Activated CD4-positive, alpha-beta T cell treated with anti-CD3 and anti-CD28 coated beads, Interleukin-10, Interleukin-2, amounts not matched to agents 100 ng/mL and 50 ng/mL, durations not matched to agents 16 hours and 8 hours (primary cell): ENCODE measurements at places on chromosomes 7 and 10.

DNA sequence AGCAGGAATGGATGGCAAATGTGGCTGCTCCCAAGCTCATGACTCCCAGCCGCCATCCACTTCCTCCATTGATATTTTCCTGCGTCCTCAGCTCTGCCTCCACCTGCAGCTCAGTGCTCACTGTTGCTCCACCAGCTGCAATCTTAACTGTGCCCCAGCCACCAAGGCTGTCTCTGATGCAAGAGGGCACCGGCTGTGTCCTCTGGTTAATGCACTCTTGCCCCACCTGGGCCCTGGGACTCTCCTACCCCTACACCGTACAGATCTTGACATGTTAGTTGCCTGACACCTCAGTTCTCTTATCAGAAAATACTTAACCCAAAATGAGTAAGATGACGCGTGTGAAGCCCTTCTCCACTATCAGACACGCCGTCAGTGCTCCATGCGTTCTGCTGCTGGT, 45.5 kb upstream of the GPR26 start:
- DNase-seq, result no peak

GRCh38 chr7:48084727-48085432, 4.2 kb upstream of the UPP1 start:
- DNase-seq, result peak; percentile 95

- no peak for DNase-seq
Observed at GRCh38 chr7:83504330-83504729, 144.6 kb downstream of the SEMA3E start.

GRCh38 chr7:127251036-127251464, 1.7 kb downstream of the GRM8 start:
- no peak for DNase-seq

- DNase-seq, result peak; percentile 92
Observed at GRCh38 chr10:103696411-103697145, 158.8 kb downstream of the SH3PXD2A start.

DNA sequence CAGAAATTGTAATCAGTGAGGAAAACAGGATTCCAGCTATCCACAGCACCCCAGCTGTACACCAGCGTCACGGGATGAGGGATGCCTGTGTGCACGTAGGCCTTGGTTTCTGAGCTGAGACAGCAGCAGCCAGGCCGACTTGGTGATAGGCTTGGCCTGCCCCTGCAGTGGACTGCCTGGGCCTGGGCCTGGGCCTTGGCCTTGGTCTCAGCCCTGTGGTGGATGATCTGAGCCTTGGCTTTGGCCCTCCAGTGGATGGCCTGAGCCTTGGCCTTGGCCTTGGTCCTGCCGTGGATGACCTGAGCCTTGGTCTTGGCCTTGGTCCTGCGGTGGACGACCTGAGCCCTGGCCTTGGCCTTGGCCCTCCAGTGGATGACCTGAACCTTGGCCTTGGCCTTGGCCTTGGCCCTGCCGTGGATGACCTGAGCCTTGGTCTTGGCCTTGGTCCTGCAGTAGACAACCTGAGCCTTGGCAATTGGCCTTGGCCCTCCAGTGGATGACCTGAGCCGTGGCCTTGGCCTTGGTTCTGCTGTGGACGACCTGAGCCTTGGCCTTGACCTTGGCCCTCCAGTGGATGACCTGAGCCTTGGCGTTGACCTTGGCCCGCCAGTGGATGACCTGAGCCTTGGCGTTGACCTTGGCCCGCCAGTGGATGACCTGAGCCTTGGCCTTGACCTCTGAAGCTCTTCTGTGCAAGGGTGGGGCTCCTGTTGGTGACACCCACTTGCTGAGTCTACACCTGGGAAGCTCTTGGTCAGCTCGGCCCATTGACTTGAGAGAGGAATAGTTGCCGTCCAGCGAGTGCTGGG, 93.8 kb downstream of the CUX1 start:
- no peak for DNase-seq

GRCh38 chr7:1361756-1362125, 97.5 kb downstream of the MICALL2 start:
- no peak for DNase-seq

GRCh38 chr7:27103489-27104226, 1.2 kb upstream of the HOXA2 start:
- no peak for DNase-seq

DNA sequence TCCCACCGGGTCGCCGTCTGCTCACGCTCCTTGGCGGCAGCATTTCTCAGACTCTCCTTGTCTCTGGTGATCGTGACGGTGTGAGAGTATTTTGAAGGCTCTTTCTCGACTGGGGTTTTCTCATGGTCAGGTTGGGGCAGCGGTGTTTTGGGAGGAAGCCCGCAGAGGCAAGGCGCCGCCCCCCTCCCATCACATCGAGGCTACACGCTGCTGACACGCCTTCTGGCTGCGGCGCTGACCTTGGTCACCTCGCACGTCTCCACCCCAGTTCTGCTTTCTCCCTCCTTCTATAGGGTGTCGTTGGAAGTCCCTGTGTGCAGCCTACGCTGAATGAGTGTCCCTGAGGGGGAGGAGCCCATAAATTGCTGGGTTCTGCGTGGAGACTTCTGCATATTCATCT, 55.2 kb downstream of the GLRX3 start:
- no peak for DNase-seq

GRCh38 chr7:157006205-157006747, 4.2 kb downstream of the MNX1 start:
- DNase-seq, result no peak

DNA sequence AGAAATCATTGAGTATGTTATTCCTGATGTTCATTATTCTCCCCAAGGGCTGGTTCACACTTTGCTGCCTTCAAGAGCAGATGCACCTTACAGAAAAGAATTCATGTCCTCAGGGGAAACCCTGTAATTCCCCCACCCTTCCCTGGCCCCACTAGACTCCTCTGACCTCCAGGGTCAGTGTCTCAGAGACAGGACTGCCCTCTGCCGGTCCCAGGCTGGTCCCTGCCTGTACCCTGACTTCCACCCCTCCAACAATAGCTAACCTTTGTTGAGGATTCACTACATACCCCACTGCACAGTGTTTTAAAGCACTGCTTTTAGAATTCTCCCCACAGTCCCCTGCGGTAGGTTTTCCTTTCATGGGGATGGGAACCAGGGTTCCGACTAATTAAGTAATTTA, 4.4 kb upstream of the SEPHS1 start:
- no peak for DNase-seq

GRCh38 chr10:105956550-105956949, 1208.0 kb downstream of the SORCS1 start:
- no peak for DNase-seq

DNA sequence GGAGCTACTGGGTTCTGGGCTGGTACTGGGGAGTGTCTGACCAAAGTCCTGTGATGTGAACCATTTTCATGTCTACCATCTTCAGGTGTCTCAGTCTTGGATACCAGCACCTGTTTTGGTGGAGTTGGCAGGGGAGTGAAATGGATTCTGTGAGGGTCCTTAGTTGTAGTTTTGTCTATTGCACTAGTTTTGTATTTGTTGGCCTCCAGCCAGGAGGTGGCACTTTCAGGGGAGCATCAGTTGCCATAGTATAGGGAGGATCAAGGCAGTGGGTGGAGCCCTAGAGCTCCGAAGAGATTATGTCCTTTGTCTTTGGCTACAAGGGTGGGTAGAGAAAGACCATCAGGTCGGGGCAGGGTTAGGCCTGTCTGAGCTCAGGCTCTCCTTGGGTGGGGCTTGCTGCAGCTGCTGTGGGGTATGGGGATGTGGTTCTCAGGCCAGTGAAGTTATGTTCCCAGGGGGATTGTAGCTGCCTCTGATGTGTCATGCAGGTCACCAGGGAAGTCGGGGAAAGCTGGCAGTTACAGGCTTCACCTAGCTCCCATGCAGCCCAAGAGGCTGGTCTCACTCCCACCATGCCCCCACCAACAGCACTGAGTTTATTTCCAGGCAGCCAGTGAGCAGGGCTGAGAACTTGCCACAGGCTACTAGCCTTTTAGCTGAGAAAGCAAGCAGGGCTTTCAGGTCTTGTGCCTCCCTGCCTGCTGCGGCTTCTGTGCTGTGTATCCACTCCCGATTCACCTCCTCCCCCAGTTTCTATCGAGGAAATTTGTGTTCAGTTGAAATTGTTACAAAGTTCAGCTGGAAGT, 153.1 kb downstream of the ZNF365 start:
- DNase-seq, result no peak

GRCh38 chr7:32533276-32534029, 38.2 kb downstream of the AVL9 start:
- DNase-seq, result no peak

GRCh38 chr10:116097239-116097784, 175.7 kb downstream of the GFRA1 start:
- DNase-seq, result no peak

- no peak for DNase-seq
Observed at GRCh38 chr10:31171402-31172083, 139.9 kb upstream of the ZNF438 start.

GRCh38 chr10:89032141-89032891, 41.7 kb downstream of the FAS start:
- peak; percentile 69 for DNase-seq

GRCh38 chr7:76397409-76398183, 11.9 kb downstream of the SSC4D start:
- DNase-seq, result peak; percentile 88

GRCh38 chr7:33849004-33849403, 56.3 kb upstream of the BMPER start:
- no peak for DNase-seq

- DNase-seq, result no peak
Observed at GRCh38 chr10:23195846-23196600, 3.9 kb downstream of the PTF1A start.

DNA sequence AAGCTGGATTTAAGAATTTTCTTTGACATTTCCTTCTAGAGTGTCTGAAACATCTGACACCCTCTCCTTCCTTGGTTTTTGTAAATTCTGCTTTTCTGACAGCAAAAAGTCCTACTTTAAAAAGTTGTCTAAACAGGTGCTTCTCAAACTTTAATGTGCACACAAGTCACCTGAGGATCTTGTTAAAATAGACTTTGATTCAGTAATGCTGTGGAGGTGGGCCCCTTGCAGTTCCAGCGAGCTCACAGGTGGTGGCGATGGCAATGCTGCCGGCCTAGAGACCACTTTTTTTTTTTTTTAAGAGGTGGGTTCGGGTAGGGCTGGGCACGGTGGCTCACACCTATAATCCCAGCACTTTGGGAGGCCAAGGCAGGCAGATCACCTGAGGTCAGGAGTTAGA, 77.1 kb downstream of the ABCC2 start:
- DNase-seq, result no peak

- no peak for DNase-seq
Observed at GRCh38 chr7:5636446-5636835, 145.0 kb downstream of the RNF216 start.

- no peak for DNase-seq
Observed at GRCh38 chr10:80516506-80517075, 21.1 kb upstream of the SH2D4B start.

- DNase-seq, result no peak
Observed at GRCh38 chr10:22468570-22469320, 123.4 kb downstream of the SPAG6 start.

GRCh38 chr7:118053353-118053752, 130.6 kb upstream of the LSM8 start:
- DNase-seq, result no peak

DNA sequence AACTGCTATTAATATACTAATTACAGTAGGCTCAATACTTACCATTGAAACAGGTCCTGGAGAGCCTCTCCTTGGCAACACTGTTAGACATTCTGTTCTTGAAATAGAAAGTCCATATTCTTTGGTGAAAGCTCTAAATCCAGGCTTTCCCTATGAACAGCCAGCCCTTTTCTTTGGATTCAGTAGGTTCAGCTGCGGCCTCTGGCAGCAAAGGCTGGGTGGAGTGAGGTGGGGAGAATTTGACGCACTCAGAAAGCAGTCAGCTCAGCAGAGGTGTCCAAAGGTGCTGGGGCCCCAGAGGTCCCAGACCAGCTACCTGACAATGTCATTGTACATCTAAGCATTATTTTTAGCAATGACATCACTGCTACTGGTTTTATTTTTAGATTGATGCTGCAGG, 146.1 kb downstream of the GRK5 start:
- DNase-seq, result no peak

GRCh38 chr10:71087622-71088021, 124.7 kb upstream of the UNC5B start:
- DNase-seq, result no peak

DNA sequence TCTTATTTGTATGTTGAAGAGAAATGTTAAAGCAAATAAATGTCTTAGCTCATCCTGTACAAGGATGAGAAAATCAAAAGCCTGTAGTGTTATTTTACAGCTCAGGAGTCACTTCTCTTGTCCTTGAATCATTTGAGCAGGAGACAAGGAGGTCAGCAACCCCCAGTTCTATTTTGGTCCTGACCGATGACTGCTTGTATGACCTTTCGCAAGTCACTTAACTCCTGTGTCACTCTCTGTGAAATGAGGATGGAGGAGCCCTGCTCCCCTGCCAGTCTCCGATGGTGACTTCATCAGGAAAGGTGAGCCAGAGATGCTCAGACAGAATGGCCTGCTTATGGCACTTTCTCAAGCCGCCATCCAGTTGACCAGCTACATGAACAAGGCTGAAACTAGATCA, 101.0 kb downstream of the CELF2 start:
- DNase-seq, result no peak

- DNase-seq, result no peak
Observed at GRCh38 chr7:67620216-67620933, 623.7 kb downstream of the TYW1 start.

GRCh38 chr7:17725821-17726220, 214.5 kb downstream of the SNX13 start:
- DNase-seq, result no peak

GRCh38 chr7:135320268-135320667, 86.6 kb downstream of the STRA8 start:
- DNase-seq, result no peak

- DNase-seq, result no peak
Observed at GRCh38 chr10:33883881-33884280, 549.4 kb upstream of the NRP1 start.

- DNase-seq, result no peak
Observed at GRCh38 chr10:127300868-127301321, 104.5 kb upstream of the INSYN2A start.

- DNase-seq, result no peak
Observed at GRCh38 chr10:74825371-74826141, 844 bp upstream of the KAT6B start.

- DNase-seq, result no peak
Observed at GRCh38 chr7:10934292-10934691, 39.4 kb upstream of the PHF14 start.
